ENCODE measurements at places on chromosomes 12 and 14. TPM values are rescaled to one million over a fixed set of nuclear protein-coding genes. Genes with fewer than 3 reads are reported as not detected.

DNA sequence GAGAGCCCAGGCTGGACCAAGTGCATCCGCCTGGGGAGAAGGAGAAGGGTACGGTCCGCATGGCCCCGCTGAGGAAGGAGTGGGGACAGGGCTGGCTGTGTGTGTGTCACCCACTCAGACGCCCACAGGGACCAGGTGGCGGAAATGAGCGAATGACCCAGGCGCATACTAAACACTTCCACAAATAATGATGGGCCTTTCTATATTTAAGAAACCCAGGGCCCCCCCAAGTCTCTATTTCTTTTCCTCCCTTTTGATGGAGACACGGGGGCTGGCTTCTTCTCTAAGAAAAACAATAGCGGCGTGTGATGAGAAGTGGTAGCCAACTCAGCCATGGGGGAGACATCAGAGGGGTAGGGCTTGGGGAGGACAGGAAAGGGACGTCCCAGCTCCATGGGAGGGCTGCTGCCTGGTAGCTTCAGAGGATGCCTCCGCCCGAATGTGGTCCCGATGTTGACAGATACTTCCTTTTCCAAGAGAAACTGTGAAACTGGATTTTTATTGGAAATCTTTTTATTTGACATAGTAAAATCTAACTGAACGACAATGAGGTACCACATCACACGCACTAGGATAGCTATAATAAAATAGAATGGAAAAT, 6.3 kb upstream of the MAP1LC3B2 start:
- DNase-seq = no peak

DNA sequence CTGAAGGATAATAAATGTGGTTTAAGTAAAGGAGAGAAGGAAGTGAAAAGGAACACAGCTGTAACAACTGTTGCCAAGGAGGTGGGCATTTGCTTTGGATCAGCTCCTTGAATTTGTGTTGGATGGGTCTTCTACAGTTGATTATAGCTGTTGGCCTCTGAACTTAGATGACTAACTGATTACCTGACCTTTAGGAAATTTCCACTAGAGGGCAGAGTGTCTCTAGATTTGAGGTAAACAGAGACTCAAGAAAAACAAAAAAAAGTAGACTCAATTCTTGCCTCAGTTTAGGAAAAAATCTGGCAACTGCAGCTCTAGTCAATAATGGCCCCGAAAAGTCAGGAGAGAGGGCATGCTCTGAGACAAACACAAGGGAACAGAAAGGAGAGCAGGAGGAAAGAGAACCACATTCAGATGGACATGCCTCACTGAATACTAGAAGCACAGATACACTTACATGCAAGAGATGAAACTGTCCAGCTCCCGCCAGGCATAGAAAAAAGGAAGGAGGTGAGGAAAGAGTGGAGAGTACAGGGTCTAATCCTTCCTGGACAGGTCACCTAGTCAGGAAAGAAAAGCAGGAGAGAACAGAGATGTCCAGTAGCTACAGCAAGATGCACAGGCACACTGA, 20.6 kb downstream of the COX14 start:
- DNase-seq = peak; percentile 40

DNA sequence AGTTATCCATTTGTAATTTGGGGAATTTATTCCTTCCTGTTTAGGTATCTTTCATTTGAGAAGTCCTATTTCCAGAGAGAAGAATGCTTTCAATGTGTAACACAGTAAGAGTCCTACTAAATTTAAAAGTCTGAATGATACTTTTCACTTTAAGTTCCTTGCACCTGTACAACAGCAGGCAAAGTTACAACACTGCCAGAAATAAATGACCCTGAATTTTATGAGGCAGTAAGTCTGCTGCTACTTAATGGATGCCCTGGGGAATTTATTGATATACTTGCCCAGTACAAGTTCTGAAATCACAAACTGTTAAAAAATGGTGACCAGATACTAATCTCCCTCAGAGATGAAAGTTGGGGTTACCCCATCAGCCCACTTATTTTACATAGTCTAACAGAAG, 53.1 kb downstream of the NTS start:
- DNase-seq = no peak

DNA sequence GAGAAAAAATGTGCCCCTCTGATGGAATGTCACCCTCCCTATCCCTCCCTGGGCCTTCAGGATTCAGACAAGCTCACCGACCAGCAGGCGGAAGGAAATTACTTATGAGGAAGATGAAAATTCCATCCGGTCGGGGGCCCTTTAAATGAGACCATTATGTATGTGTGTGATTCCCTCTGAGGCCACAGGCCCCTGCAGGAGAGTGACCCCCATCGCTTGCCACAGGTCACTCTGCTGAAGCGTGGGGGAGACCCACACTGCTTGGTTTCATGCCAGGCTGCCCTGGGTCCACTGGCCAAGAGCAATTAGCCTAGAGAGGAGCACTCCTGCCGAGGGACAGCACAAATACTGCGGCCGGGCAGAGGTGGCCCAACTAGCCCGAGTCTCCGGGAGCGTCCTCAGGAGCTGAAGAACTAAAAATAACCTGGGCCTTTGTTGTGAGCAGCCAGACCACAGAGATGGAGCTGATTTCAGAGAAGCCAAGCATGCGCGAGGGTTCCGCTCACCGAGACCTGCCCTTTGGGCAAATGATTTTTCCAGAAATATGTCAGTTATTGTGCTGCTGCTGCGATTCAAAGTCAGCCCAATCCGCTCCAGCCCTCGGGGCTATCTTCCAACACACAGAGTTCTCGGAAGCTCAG, 276.4 kb downstream of the DPF3 start:
- no peak for DNase-seq

DNA sequence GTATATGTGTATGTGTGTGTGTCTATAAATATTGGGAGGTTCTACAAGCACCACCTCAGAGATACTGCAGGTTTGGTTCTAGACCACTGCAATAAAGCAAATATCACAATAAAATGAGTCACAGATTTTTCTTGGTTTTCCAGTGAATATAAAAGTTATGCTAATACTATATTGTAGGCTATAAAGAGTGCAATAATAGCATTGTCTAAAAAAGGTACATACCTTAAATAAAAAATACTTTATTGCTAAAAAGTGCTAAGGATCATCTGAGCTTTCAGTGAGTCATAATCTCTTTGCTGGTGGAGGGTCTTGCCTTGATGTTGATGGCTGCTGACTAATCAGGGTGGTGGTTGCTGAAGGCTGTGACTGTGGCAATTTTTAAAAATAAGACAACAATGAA, 111.1 kb downstream of the VEZT start:
- DNase-seq = no peak

LRTM2 gene
- 0.62 TPM for polyA plus RNA-seq

RHEBL1 gene
- 1.8 TPM for polyA plus RNA-seq

SRRM4 gene
- 0.02 TPM for polyA plus RNA-seq

SPTB gene
- 15.4 TPM for polyA plus RNA-seq

NUAK1 gene
- 9.9 TPM for polyA plus RNA-seq

PACS2 gene
- polyA plus RNA-seq = 67.0 TPM
